ENCODE measurements at places on chromosomes 13 and 19.

- DNase-seq, result no peak
These were observed 91.8 kb upstream of the RAP2A start for GRCh38 chr13:97342136-97342535.

DNA sequence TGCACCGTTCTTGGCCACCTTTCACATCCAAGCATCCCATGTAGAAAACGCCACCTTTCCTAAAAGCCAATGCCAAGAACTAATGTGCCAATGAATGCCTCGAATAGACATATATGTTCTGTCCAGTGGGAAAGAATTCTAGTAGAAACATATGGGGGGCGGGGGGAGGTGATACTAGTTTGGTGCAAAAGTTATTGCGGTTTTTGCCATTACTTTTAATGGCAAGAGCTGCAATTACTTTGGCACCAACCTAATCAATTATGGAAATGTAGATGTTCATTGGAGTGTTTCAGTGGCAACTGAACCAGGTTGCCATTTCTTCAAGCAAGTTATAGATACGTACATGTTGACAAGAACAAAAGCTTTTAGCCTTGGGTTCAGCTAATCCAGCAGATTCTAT, 34.6 kb downstream of the SLC15A1 start:
- no peak for DNase-seq

- no peak for DNase-seq
These were observed 955 bp downstream of the ZNF274 start for GRCh38 chr19:58183817-58184215.

DNA sequence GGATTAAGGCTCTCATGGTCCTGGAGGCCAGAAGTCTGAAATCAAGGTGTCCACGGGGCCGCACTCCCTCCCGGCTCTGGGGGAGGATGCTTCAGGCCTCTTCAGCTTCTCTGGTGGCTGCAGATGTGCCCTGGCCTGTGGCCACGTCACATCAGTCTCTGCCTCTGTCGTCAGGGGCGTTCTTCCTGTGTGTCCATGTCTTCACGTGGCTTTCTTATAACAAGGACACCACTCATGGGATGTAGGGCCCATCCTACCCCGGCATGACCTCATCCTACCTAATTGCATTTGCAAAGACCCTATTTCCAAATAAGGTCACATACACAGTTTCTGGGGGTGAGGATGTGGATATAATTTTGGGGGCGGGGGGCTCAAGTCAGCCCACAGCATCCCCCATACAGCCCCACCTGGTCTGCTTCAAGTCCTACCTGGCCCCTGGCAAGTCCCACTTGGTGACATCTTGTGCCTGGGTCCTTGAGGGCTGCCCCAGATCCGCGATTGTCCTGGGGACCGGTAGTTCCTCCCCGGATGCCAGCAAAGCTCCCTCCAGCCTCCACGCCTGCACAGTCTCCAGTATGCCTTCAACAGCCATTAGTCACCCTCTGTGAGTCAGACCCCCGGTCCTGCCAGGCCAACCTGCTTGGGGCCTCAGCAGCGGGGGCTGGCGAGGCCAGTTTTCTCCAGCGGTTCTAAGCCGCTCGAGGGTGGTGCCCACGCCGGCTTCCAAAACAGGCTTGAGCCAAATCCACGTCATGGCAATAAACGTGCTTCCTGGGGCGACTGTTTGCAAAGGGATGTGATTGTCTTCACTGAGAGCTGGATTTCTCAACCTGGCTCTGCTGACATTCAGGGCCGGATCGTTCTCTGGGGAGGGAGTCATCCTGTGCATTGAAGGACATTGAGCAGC, 32.2 kb downstream of the MYO9B start:
- DNase-seq, result peak; percentile 11

- DNase-seq, result no peak
These were observed 632.3 kb downstream of the SLITRK6 start for GRCh38 chr13:85166891-85167290.

GRCh38 chr13:33940898-33941297, 122.9 kb downstream of the RFC3 start:
- no peak for DNase-seq

- DNase-seq, result no peak
These were observed 204.3 kb upstream of the IPO5 start for GRCh38 chr13:97749174-97749573.

GRCh38 chr13:108911807-108912206, 282.4 kb downstream of the MYO16 start:
- no peak for DNase-seq

GRCh38 chr19:28489126-28489660, 723.8 kb downstream of the UQCRFS1 start:
- DNase-seq, result no peak

Data from eye (tissue), 1 donor.